ENCODE measurements at places on chromosomes 4 and X.
A peak's percentile ranks its signal among the peaks of the same experiment; 100 is the strongest.

GRCh38 chr4:60617731-60618130 lies 582.4 kb upstream of the ADGRL3 start:
- DNase-seq: no peak

DNA sequence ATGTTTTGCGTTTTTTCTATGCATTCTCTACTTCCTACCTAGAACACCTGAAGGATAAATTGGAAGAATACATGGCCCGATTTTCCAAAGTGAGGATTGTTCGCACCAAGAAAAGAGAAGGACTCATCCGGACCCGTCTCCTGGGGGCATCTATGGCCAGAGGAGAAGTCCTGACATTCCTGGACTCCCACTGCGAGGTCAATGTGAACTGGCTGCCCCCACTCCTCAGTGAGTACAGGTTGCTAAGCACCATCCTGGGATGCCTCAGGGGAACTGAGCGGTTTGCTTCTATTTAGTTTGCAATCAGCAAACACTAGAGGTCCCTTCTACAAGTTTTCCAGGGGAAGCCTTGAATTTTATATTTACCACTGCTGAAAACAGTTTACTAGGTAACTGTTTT lies 359.3 kb upstream of the GALNT7 start:
- DNase-seq: no peak

GRCh38 chr4:85028910-85029309 lies 62.4 kb upstream of the WDFY3 start:
- DNase-seq: no peak

- no peak for DNase-seq
These were observed 115.5 kb upstream of the FAM9C start for GRCh38 chrX:13159886-13160285.

DNA sequence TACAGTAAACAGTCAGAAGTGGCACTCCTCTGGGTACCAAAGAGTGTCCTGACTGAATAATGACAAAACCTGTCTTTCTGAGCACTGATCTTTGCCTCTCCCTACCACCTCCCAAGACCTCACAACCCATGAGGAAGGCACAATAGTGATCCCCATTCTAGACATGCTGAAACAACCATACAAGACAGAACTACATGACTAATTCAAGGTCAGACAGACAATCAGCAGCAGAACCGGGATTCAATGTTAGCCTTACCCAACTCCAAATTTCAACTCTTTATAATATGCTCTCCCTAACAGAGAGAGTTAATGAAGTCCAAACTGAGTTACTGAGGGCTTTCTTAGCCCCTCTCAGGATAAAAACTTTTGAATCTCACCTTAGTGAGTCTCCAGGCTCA lies 71.0 kb downstream of the IRF2 start:
- DNase-seq: no peak

DNA sequence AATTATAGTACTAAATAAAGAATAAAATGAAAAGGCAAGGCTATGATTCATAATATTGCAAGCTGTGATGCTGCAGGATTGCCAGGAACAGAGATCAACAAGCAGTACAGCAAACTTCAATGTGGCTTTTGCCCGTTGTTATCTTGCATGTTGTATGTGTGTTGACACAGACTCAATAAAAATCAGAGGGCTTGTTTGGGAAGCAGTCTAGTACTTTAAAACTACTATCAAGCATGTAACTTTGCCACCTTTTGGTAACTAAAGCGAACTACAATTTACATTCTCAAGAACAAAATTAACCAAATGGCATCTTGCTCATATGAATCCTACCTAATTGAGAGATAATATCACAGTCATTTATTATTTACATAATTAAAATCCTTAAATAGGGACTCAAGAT lies 79.8 kb upstream of the GPM6A start:
- no peak for DNase-seq

- DNase-seq: no peak
These were observed 362.1 kb upstream of the ATOH1 start for GRCh38 chr4:93466446-93466845.

- DNase-seq: peak; percentile 51
These were observed 10.7 kb downstream of the LIAS start for GRCh38 chr4:39469429-39470077.

DNA sequence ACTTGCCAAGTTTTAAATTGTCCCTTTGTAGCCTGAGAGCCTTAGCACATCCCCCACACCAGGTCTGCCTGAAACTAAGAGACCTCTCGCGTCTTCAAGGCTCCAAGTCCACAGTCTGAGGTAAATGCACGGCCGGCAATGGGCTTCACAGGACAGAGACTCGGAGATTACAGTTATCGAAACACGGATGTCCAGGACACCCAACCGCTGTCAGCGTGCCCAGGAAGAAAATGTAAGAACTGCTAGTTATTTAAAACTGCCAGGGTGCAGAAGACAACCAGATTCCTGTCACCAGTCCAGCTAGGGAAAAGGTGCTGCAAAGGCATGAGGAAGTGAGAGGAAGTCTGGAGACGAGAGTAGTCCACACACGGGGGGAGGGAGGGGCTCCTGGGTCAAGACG lies 28.9 kb downstream of the ZNF827 start:
- peak; percentile 40 for DNase-seq

All from ovary (tissue), 10 donors.